ENCODE measurements at places on chromosomes 11 and 22.

DNA sequence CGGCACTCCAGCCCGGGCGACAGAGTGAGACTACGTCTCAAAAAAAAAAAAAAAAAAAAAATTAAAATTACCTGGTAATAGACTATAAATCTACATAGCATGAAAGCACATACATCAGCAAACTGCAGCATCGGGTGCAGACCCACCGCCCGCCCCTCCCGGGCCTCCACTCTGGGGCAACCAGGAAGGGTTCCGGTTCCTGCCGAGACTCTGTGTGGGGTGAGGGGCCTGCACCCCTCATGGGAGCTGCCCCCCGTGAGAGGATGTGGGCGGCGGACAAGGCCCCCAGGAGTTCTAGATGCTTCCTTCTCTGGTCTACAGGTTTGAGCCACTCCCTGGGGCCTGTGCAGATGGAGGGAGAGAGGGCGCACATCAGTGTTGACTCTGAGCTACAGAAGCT lies 9.1 kb downstream of the DRD4 start:
- H3K4me1 ChIP-seq = no peaks in the 10 kb centered on the region
- peaks cover 36% of the 10 kb centered on the region for H3K36me3 ChIP-seq
- H3K4me3 ChIP-seq = no peak overlapping the region
- H3K27ac ChIP-seq = no peak overlapping the region
- no peak for DNase-seq

DNA sequence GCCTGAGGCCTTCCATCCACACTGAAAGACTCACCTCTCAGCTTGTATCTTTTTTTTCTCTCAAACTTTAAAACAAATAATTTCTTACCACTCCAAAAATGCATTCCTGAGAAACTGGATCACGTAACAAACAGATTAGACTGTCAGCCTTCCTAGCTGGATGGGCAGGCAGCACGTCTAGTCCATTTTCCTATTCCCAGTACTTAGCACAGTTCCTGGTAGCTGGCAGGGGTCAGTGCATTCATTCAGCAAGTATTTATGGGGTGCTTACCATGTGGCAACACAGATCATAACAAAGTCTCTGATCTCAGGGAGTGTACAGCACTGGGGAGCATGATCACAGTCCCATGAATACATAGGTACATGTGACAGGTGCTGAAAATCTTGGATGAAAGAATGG lies 89.6 kb downstream of the UBASH3B start:
- peak overlapping the region; percentile 86 for H3K27ac ChIP-seq
- no peak overlapping the region for H3K4me3 ChIP-seq
- no peaks in the 10 kb centered on the region for H3K27me3 ChIP-seq

- DNase-seq = no peak
- peaks cover 15% of the 10 kb centered on the region for H3K4me1 ChIP-seq
- no peak overlapping the region for H3K4me3 ChIP-seq
- no peaks in the 10 kb centered on the region for H3K27me3 ChIP-seq
- peaks cover 32% of the 10 kb centered on the region for H3K36me3 ChIP-seq
These were observed 8.6 kb downstream of the CFL1 start for GRCh38 chr11:65849366-65849765.

DNA sequence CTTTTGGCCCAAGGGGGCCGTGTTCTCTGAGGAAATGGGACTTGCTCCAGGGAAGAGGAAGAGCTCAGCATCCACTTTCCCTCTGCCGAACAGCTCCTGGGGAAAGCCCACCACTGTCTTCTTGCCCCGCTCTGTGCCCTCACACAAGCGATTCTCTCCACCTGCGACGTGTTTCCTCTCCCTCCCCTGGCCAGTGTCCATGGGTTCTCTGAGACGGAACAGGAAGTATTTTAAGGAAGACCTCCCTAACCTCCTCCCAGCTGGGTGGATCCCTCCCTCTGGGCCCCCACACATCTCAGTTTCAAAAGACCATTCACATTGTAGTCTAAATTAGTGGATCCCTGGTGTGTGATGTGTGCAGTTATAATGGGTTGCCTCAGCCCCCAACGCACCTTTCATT lies 1.6 kb downstream of the TP53AIP1 start:
- H3K27me3 ChIP-seq = peaks cover 52% of the 10 kb centered on the region
- H3K27ac ChIP-seq = no peak overlapping the region
- H3K36me3 ChIP-seq = no peaks in the 10 kb centered on the region
- DNase-seq = no peak
- no peak overlapping the region for H3K4me3 ChIP-seq
- H3K4me1 ChIP-seq = no peaks in the 10 kb centered on the region

GRCh38 chr22:30564045-30564760 lies 10.3 kb downstream of the GAL3ST1 start:
- peaks cover 8% of the 10 kb centered on the region for H3K27me3 ChIP-seq
- H3K36me3 ChIP-seq = no peaks in the 10 kb centered on the region
- H3K4me3 ChIP-seq = no peak overlapping the region
- no peak for DNase-seq
- H3K4me1 ChIP-seq = no peaks in the 10 kb centered on the region

GRCh38 chr11:67484847-67485311 lies 2.1 kb downstream of the AIP start:
- peak overlapping the region; percentile 99 for H3K27ac ChIP-seq
- H3K36me3 ChIP-seq = peaks cover 30% of the 10 kb centered on the region
- DNase-seq = no peak
- H3K4me3 ChIP-seq = peak overlapping the region; percentile 96
- H3K4me1 ChIP-seq = peaks cover 53% of the 10 kb centered on the region

DNA sequence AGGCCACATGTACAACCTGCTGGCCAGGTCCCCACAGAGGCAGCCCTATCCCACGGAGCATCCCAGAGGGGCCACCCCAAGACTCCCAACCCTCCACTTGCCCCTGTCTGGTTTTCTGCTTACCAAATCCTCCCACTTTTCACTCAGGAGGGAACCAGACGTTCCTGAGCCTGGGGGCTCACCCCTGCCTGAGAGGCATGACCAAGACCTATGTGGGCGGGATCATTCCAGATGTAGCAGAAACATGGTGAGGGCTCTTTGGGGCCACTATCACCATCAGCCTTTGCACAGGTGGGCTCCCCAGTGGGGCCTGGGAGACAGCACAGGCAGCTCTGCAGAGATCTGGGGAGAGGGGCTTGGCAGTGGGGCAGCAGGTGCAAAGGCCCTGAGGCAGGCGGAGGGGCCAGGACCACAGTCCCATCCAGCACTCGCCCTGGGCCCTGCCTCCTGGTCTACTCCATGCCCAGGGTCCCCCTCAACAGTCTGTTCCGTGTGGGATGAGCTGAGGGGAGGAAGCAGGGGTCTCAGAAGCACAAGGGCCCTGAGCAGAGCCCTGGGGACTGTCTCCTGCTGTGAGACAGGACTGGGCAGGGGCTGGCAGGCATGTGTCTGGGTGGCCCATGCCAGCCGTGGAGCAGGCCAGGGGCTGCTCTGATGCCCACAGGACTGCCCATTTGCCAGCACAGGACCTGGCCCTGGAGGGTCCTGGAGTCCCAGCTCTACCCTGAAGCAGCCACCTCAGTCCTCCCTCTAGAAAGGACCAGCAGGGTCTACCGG lies 9.4 kb downstream of the PIM3 start:
- peaks cover 13% of the 10 kb centered on the region for H3K36me3 ChIP-seq
- H3K27ac ChIP-seq = peak overlapping the region; percentile 97
- H3K27me3 ChIP-seq = no peaks in the 10 kb centered on the region
- H3K4me1 ChIP-seq = peaks cover 59% of the 10 kb centered on the region
- no peak overlapping the region for H3K4me3 ChIP-seq

GRCh38 chr22:42977569-42977968 lies 37.4 kb downstream of the PACSIN2 start:
- peak overlapping the region; percentile 59 for H3K27ac ChIP-seq
- DNase-seq = no peak
- peaks cover 63% of the 10 kb centered on the region for H3K4me1 ChIP-seq
- H3K36me3 ChIP-seq = peaks cover 3% of the 10 kb centered on the region
- H3K27me3 ChIP-seq = no peaks in the 10 kb centered on the region
